ENCODE measurements at places on chromosomes 2 and 18.

GRCh38 chr2:100451092-100451491 lies 19.2 kb upstream of the NMS start:
- DNase-seq, result no peak

DNA sequence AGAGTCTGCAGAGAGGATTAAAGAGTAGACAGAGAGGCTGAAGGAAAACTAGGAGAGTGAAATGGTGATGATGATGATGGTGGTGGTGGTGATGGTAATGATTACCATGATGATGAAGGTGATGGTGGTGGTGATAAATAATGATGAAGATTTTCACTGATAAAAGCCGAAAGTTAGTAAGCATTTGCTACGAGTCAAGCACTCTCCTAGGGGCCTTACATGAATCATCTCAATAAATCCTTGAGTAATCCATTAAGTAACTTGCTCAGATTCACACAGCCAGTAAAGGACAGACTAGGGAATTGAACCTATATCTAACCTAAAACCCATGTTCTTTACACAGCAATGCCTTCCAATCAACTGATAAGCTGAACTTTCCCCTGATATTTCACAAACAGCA lies 106.7 kb upstream of the PGAP1 start:
- DNase-seq, result no peak

GRCh38 chr2:47658646-47659320 lies 124.2 kb upstream of the MSH6 start:
- DNase-seq, result no peak

DNA sequence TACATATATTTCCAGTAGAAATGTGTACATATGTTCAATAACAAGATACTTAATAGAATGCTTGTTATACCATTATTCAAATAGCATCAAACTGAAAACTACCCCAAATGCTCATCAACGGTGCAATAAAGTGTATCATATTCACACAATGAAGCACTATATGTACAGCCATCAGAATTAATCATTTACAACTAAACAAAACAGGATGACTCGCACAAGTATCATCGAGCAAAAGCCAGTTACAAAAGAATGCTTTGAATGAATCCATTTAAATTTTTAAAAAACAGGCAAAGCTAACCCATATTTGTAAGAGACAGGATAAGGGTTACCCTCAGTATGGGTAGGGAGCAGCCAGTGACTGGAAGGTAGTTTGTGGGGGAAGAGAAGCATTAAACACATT lies 132.8 kb upstream of the PDE1A start:
- DNase-seq, result no peak

DNA sequence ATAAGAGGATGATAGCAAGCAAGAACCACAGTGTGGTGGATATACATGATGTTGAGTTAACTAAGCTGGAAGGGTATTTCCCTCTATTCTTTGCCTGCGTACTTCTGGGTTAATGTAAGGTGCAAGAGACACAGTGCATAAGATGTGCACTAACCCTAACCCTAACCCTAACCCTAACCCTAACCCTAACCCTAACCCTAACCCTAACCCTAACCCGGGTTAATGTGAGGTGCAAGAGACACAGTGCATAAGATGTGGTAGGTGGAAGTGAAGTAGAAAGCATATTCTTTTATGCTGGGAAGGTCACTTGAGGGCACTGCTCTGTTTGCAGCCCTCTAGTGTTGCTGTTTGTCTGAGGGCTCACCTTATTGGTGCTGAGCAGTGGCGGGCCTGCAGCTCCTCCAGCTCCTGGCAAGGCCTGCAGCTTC lies 181.5 kb upstream of the ITGA4 start:
- no peak for DNase-seq

- no peak for DNase-seq
Measured at GRCh38 chr18:42977982-42978637, 137.4 kb downstream of the RIT2 start.

DNA sequence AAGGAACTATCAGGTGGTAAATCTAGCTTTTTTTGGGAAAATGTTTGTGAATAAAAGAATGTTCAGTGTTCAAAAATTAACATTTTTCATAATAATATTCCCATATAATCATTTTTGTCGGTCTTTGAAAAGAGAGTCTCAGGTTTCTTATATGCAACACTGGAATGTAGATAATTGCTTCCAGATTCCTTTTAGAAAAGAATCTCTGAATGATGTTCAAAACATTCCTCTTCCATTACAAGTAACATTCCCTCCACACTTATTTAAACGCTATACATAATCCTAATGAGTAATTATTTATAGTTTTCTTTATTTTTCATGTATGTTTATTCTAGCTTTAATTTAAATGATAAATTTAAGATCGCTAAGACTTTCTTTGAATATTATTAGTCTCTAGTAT lies 7.0 kb downstream of the ZSWIM2 start:
- DNase-seq, result no peak

GRCh38 chr2:199804831-199805230 lies 46.2 kb downstream of the FTCDNL1 start:
- DNase-seq, result no peak

DNA sequence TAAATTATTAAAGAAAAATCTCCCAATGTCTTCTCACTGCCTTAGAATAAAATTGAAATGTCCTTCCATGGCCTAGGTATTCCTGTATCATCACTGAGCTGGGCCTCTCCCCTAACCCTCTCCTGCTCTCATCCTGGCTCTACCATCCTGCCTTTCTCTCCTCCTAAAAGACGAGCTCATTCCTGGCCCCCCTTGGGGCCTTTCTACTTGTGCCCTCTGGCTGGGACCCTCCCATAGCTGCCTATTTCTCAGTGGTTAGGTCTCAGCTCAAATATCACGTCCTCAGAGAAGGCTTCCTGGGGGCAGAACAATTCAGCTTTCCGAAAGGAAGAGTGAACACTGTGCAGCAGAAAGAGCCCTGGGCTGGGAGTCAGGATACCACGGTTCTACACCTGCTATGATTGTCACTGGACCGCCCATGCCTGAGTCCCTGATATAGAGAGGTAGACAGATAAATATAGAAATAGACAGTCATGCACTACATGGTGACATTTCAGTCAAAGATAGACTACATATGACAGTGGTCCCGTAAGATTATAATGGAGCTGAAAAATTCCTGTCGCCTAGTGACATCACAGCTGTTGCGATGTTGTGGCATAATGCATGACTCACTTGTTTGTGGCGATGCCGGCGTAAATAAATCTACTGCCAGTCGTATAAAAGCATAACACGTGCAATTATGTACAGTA lies 9.4 kb downstream of the DNPEP start:
- DNase-seq, result no peak

DNA sequence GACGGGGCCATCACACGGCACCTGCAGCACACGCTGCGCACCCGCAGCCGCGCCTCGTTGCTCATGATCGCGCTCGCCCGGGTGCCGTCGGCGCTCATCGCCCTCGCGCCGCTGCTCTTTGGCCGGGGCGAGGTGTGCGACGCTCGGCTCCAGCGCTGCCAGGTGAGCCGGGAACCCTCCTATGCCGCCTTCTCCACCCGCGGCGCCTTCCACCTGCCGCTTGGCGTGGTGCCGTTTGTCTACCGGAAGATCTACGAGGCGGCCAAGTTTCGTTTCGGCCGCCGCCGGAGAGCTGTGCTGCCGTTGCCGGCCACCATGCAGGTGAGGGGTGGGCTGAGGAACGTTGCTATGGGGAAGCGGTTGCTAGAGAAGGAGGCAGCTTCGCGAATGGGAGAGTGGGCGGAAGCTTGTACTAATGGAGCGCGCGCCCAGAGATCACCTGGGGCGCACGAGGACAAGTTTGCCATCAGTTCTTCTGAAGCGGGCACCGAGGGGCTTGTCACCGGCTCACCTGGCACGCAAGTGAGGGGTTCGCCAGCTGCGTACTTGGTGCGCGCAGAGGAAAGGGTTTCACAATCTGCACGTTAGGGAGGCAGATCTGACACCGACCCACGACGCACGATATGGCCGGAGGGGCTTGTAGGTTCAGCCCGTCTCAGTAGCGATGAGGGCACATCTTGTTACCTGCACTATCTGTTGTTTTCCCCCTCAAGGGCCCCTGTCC lies 45.6 kb downstream of the DDX18 start:
- no peak for DNase-seq

DNA sequence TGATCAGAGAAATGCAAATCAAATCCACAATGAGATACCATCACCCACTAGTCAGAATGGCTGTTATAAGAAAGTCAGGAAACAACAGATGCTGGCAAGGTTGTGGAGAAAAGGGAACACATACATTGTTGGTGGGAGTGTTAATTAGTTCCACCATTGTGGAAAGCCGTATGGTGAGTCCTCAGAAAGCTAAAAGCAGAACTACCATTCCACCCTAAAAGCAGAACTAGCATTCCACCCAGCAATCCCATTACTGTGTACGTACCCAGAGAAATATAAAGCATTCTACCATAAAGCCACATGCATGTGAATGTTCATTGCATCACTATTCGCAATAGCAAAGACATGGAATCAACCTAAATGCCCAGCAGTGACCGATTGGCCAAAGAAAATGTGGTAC lies 60.7 kb downstream of the ANKRD62 start:
- DNase-seq, result no peak

DNA sequence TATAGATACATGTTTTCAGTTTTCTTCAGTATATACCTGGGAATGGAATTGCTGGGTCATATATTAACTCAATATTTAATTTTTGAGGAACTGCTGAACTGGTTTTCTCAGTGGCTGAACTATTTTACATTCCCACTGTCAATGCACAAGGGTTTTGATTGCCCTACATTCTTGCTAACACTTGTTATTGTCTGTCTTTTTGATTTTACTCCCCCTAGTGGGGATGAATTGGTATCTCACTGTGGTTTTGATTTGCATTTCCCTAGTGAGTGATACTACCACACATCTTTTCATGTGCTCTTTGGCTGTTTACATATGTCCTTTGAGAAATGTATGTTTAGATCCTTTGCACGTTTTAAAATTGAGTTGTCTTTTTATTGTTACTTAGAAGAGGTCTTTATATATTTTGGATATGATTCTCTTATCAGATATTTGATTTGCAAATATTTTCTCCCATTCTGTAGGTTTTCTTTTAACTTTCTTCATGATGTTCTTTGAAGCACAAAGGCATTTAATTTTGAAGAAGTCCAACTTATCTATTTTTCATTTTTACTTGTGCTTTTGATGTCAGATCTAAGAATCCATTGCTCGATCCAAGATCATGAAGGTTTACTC lies 36.2 kb downstream of the ASB1 start:
- DNase-seq, result no peak

DNA sequence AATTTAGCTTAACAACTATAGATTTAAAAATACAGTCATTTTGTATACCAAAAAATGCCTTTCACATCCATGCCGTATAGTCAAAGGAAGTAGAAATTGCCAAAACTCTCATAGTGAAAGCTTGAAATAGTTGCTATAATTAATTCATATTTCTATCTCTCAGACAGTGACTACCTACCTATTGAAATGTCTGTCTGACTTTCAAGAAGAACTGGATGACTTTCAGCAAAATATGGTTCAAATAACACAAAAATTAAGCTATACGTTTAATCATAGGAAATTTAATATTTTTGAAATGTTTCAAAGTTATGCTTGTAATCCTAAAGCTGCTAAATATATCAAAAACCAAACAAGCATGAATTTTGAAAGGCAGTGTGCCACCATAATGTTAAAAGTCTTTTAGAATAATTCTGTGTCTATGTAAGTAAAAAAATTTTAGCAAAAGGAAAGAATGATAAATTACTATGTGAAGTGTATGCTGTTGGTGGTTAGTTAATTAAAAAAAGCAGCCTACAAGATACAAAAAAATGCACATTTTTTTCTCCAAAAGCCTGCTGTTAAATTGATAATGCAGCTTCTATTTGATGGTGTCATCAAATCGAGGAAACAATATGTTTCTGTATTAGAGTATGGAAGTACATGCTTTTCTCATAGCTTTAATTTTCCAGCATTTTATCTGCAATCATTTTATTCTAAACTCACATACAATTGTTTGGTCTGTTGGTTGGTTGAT lies 57.7 kb upstream of the ST6GAL2 start:
- DNase-seq, result no peak

DNA sequence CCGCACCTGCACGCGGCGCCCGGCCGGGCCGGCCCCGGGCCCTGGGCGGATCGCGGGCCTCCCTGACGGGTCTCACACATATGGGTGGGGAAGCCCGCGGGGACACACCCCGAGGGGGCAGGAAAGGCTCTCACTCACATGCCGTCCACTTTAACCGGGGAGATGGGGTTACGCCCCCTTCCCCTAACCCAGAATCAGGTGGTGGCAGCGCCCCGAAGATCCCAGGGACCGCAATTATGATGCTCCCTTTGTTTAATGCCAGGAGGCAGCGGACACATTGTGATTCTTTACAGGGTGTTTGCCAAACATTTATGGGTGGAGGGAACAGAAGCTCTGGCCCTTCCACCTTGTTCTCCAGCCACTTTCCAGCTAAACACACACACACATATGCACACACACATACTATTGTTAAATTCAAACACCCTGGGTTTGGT lies 424 bp upstream of the ANKRD44 start:
- no peak for DNase-seq

DNA sequence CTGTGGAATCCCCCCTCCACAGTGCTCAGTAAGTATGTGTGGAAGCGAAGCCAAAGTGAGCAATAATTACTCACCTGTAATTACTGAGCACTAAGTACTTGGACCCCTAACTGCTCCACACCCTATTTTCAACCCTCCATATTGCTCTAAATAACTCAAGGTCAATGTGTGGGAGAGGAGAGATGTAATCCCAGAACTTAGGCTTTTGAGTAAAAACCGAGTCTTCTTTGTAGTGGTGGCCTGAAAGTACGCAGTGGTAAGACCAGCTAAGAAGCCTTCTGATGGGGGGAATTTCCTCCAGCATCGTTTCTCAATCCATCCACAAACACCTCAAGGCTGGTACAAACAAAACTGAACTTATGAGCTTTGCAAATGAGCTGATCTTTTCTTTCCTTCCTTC lies 551.6 kb downstream of the ZEB2 start:
- DNase-seq, result no peak

GRCh38 chr18:25921677-25922421 lies 168.6 kb downstream of the SS18 start:
- no peak for DNase-seq

GRCh38 chr2:168998609-168999211 lies 32.4 kb downstream of the ABCB11 start:
- no peak for DNase-seq

GRCh38 chr18:21194871-21195771 lies 46.9 kb upstream of the GREB1L start:
- peak; percentile 21 for DNase-seq

GRCh38 chr2:183207110-183207509 lies 82.9 kb downstream of the NUP35 start:
- DNase-seq, result no peak

- no peak for DNase-seq
Measured at GRCh38 chr2:48694149-48694548, 61.4 kb downstream of the LHCGR start.

GRCh38 chr2:30708491-30709290 lies 98.6 kb downstream of the CAPN13 start:
- DNase-seq, result no peak

- DNase-seq, result no peak
Measured at GRCh38 chr2:143474586-143474985, 345.4 kb downstream of the ARHGAP15 start.

- no peak for DNase-seq
Measured at GRCh38 chr2:120607506-120607905, 128.2 kb upstream of the GLI2 start.

- DNase-seq, result no peak
Measured at GRCh38 chr2:170255971-170256370, 78.0 kb downstream of the MYO3B start.
